A549 treated with dexamethasone at 1 μM for 4 hours (cell line): ENCODE measurements at places on chromosomes 16 and 17. TPM values are rescaled to one million over a fixed set of nuclear protein-coding genes. Genes with fewer than 3 reads are reported as not detected.

The YBX2 gene
- 0.45 to 0.76 TPM (median 0.57 TPM) in 5 replicates for total RNA-seq

The MFAP4 gene
- 0.12 to 0.14 TPM (median 0.14 TPM) in 3 of 5 replicates, not detected in the others for total RNA-seq

The GPRC5C gene
- total RNA-seq: 42.9 to 60.3 TPM (median 53.6 TPM) in 5 replicates

The ZNF385C gene
- 0.18 to 0.30 TPM (median 0.29 TPM) in 5 replicates for total RNA-seq

The RNF227 gene
- total RNA-seq: 1.3 to 2.4 TPM (median 1.5 TPM) in 5 replicates

The OR1A1 gene
- not detected in 5 replicates for total RNA-seq

The CLEC19A gene
- total RNA-seq: 0.08 to 0.15 TPM (median 0.11 TPM) in 4 of 5 replicates, not detected in the other

The CIBAR2 gene
- 0.08 TPM in 1 of 5 replicates, not detected in the others for total RNA-seq

The MYL4 gene
- 0.15 to 0.24 TPM (median 0.22 TPM) in 3 of 5 replicates, not detected in the others for total RNA-seq

The MT1H gene
- not detected in 5 replicates for total RNA-seq

The OSBPL7 gene
- 9.1 to 20.9 TPM (median 15.5 TPM) in 5 replicates for total RNA-seq

The PRSS53 gene
- total RNA-seq: 0.64 to 2.0 TPM (median 1.1 TPM) in 5 replicates

The STH gene
- not detected in 5 replicates for total RNA-seq

The IL17C gene
- not detected in 5 replicates for total RNA-seq

The PHF23 gene
- total RNA-seq: 93.9 to 117 TPM (median 104 TPM) in 5 replicates

The BPTF gene
- total RNA-seq: 35.3 to 52.6 TPM (median 47.7 TPM) in 5 replicates

The CACNG1 gene
- 0.07 to 0.11 TPM (median 0.11 TPM) in 3 of 5 replicates, not detected in the others for total RNA-seq

The CCL3 gene
- not detected in 5 replicates for total RNA-seq

The FBXL20 gene
- total RNA-seq: 6.4 to 10.0 TPM (median 8.0 TPM) in 5 replicates

The MYO19 gene
- total RNA-seq: 47.5 to 61.1 TPM (median 56.7 TPM) in 5 replicates

The KRT28 gene
- total RNA-seq: not detected in 5 replicates

The TMEM88 gene
- total RNA-seq: 0.16 to 1.2 TPM (median 0.64 TPM) in 5 replicates

The MPV17L gene
- total RNA-seq: 4.2 to 6.7 TPM (median 6.1 TPM) in 5 replicates

The KRTAP4-5 gene
- not detected in 5 replicates for total RNA-seq

The NPTX1 gene
- total RNA-seq: 112 to 211 TPM (median 167 TPM) in 5 replicates

The KRT33A gene
- not detected in 5 replicates for total RNA-seq

The ATP2A1 gene
- 1.4 to 5.5 TPM (median 2.1 TPM) in 5 replicates for total RNA-seq

The PRAC2 gene
- total RNA-seq: not detected in 5 replicates

The SLFN14 gene
- not detected in 5 replicates for total RNA-seq

The DPEP1 gene
- 0.79 to 1.6 TPM (median 1.4 TPM) in 5 replicates for total RNA-seq

The CLEC3A gene
- total RNA-seq: not detected in 5 replicates

The CCDC78 gene
- total RNA-seq: 2.9 to 6.2 TPM (median 4.9 TPM) in 5 replicates

The RHBDF1 gene
- total RNA-seq: 17.7 to 29.7 TPM (median 26.5 TPM) in 5 replicates

The CCL1 gene
- total RNA-seq: not detected in 5 replicates

The SHBG gene
- total RNA-seq: 0.27 to 0.56 TPM (median 0.43 TPM) in 5 replicates

The MT4 gene
- total RNA-seq: not detected in 5 replicates

The ARL17A gene
- total RNA-seq: 2.5 to 5.3 TPM (median 3.6 TPM) in 5 replicates

The TBC1D3E gene
- not detected in 5 replicates for total RNA-seq
